Non-pigmented ciliary epithelial cell (primary cell): ENCODE measurements at places on chromosomes 1 and 21.

GRCh38 chr1:29119121-29119929 is 4.4 kb downstream of the TMEM200B start:
- DNase-seq, result no peak

DNA sequence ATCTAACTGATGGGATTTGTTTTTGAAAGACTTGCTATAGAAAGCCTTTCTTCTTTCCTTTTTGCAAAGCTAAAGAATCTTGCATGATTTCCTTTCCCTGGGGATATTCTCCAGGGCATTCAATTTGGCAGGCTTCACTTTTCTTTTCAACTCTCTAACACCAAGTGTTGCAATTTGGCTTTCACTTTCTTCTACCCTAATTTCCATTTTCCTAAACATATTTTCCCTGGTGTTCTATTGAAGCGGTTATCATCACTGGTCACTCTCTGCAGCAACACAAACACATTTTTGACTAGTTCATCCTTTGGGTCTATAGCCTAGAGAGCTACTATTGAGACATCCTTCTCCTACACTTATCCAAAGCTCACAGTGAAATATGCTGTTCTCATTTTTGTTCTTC is 424.5 kb downstream of the NEGR1 start:
- no peak for DNase-seq

DNA sequence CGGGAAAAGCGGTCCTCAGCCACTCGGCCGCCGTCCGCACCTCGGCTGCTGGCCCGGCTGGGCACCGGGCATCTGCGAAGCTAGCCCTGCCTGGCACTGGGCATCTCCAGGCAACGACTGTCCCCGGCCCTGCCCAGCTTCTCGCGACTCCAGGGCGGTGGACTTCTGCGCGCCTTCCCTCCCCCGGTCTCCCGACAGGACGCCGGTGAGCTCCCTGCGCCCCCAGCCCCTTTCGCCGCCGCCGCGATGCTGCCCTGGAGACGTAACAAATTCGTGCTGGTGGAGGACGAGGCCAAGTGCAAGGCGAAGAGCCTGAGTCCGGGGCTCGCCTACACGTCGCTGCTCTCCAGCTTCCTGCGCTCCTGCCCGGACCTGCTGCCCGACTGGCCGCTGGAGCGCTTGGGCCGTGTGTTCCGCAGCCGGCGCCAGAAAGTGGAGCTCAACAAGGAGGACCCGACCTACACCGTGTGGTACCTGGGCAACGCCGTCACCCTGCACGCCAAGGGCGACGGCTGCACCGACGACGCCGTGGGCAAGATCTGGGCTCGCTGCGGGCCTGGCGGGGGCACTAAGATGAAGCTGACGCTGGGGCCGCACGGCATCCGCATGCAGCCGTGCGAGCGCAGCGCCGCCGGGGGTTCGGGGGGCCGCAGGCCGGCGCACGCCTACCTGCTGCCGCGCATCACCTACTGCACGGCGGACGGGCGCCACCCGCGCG is 514 bp downstream of the FAM43B start:
- no peak for DNase-seq

DNA sequence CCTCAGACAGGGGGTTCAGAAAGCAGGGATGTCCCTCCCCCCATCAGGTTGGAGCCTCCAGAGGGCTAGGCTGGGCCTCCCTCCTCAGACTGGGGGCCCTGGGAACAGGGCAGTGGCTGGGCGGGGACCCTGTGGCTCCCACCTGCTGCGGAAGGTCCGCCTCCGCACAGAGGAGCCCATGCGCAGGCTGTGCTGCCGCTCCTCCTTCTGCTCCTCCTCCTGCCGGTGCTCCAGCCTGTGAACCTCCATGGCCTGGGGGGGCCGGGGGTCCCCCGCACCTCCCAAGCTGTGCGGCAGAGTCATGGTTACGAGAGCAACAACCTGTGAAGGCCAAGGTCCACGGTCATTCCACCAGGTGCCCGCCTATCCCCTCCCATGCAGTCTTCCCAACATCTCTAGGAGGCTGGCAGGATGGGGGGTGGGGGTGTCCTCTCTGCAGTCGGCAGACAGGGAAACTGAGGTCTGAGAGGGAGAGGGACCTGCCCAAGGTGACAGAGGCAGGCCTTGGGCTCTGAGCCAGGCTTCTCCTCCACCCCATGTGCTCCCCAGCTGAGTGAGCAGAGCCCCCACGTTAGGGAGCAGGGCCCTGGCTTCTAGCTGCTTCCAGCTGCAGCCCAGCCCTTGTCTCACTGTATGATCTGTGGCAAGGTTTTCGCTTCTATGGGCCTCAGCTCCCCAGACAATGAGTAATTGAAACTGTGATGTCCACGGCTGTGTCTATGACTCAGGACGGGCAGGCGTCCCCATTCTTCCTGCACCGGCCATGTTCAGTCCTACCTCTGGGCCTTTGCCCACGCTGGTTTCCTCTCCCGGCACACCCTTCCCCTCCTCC is 3.4 kb downstream of the MYOM3 start:
- peak; percentile 60 for DNase-seq

GRCh38 chr1:54742282-54742681 is 22.0 kb downstream of the PARS2 start:
- DNase-seq, result peak; percentile 5

- DNase-seq, result no peak
These were observed 3.0 kb upstream of the ADGRL2 start for GRCh38 chr1:81797701-81798100.

GRCh38 chr1:61080413-61081143 is 1.8 kb upstream of the NFIA start:
- DNase-seq, result no peak

GRCh38 chr1:115529216-115529897 is 112.4 kb upstream of the VANGL1 start:
- DNase-seq, result no peak

DNA sequence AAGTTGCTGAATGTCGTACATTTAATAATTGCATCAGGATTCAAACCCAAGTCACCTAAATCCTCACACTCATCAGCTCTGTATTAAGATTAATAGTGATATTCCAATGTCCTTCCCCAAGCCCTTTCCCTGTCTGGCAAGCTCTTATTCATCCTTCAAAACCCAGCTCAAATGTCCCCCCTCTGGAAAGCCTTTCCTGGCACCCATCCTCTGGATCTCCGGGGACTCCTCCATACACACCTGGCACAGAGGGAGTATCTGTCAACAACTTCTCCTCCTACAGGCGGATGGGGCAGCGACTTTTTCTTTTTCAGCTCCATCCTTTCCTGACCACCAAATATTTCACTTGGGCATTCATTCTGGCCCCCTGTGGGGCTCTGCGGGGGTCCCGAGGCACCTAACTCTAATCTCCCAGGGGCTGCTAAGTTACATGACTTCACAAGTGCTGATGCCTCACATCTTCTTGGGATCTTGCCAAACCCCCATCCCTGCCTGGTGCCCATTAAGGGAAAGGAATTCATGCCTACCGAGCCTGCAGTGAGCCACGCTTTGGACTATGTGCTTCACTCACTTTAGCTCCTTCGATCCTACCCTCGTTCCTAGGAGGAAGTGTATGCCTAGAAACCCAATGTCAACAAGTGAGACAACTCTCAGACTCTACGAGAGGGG is 15.2 kb downstream of the TINAGL1 start:
- DNase-seq, result no peak

DNA sequence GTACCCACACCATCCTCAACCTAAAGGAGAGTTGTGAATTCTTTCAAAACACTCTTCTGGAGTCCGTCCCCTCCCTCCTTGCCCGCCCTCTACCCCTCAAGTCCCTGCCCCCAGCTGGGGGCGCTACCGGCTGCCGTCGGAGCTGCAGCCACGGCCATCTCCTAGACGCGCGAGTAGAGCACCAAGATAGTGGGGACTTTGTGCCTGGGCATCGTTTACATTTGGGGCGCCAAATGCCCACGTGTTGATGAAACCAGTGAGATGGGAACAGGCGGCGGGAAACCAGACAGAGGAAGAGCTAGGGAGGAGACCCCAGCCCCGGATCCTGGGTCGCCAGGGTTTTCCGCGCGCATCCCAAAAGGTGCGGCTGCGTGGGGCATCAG is 638 bp upstream of the OLIG2 start:
- DNase-seq, result no peak

- peak; percentile 8 for DNase-seq
These were observed 8.0 kb upstream of the CA6 start for GRCh38 chr1:8937701-8938100.

GRCh38 chr1:220974431-220974830 is 95.2 kb downstream of the HLX start:
- no peak for DNase-seq

DNA sequence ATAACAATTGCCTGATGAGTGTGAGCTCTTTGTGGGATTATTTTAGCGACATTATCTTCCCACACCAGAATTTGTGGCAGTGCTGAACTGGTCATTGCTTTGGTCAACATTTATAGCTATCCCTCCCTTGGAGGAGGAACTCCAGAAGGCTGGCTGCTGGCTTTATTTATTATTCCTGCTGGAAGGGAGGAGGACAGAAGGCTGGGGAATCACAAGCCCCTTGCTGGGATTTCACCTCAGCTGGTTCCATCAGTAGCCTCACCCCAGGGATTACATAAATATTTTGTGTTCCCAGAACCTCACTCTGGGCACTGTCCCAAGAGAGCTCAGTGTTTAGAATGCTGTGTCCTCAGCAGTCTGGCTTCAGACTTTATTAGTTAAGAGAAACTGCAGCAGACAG is 102.8 kb upstream of the C1orf21 start:
- DNase-seq, result peak; percentile 72

- no peak for DNase-seq
These were observed 28.3 kb upstream of the TMPRSS2 start for GRCh38 chr21:41536076-41536826.

- DNase-seq, result no peak
These were observed 98.6 kb downstream of the NAV1 start for GRCh38 chr1:201637282-201638079.

GRCh38 chr21:31360717-31361116 is 16.7 kb upstream of the TIAM1 start:
- no peak for DNase-seq

GRCh38 chr1:226697929-226698544 is 41.0 kb downstream of the ITPKB start:
- no peak for DNase-seq

- no peak for DNase-seq
These were observed 1.1 kb upstream of the CYB561D1 start for GRCh38 chr1:109492779-109493178.

DNA sequence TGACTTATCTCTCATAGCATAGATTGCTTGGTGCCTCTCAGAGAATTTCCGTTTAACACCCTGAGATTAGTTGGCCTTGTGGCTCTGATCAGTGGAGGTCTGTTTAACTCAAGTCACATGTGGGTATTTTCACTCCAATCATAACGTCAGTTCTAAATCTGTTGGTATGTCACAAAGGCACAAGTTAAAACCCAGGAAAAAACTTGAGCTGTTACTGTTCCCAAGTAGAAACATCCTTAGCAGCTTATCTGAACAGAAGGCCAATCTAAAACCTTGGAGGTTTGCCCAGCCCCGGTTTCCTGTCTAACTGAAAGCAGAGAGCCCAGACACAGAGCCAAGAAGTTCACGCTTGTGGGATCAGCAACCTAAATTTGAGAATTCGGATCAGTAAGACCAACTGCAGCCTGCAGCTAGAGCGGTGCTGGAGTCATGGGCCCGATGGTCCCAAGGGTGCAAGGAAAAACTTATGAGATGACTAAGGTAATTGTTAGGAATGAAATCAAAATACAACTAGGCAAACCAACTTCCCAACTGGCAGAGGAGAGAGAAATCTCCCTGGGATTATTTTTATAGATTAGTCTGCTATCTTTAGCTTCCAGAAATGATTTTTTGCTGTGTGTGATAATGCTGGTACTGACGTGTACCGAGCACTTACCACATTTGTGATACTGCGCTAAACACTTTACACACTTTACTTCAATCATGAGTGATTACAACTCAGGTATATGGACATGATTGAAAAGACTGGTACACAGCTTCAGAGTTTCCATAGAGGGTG is 90.2 kb upstream of the C1orf21 start:
- peak; percentile 89 for DNase-seq

DNA sequence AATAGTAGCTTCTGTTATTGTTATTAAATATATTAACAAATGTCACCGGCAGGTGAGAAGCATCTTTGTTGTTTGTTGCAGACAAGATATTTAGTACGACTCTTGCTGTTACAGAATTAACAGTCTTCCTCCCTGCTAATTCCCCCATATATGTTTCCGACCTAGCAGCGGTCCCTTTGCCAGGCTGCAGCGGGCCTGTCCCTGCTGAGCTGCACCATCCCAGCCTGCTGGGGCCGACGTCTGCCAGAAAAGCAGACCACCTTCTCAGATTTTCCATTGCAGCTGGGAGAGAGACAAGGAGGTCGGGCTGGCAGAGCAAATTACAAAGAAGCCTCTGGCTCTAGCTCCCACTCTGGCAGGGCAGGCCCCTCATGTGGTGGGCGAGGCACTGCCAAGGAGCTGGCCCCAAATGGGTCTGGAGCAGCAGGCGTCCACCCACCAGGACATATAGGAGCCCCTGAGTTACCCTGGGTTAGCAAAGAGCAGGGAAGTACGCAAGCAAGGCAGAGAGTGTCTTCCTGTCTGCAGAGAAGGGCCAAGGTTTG is 142.7 kb downstream of the FOXD2 start:
- DNase-seq, result no peak

GRCh38 chr1:201191653-201192260 is 1.1 kb downstream of the IGFN1 start:
- peak; percentile 74 for DNase-seq

DNA sequence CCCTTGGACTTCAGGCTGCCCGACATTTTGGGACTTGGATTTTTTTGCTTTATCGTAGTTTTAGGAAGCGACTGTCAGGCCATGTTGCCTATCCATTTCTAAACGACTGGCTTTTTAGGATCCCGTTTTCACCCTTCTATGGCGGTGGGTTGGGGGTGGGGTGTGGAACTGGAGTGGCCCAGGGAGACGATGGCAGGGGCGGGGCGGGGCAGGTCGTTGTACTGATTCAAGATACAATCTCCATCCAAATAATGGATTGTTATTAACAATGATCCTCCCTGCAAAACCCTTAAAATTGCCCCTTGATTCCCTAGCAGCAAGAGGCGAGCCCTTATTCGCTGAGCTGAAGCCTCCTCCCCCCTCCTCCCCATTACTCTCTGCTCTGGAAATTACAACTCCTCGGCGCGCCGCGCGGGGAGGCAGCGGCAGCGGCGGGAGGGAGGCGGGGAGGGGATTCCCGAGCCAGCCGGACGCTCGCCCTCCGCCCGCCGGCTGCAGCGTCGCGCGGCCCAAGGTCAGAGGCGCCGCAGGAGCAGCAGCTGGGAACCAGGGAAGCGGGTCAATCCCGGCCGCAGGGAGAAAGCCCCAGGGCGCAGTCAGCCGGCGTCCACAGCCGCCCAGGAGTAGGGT is at the start of gene TRIM67:
TRIM67 (plus strand) TSS at position 392 of the 630 bp plus-strand sequence. CDS start 912 bp downstream, outside the sequence.
- no peak for DNase-seq
